ENCODE measurements at places on chromosomes 16 and 17. TPM values are rescaled to one million over a fixed set of nuclear protein-coding genes. Genes with fewer than 3 reads are reported as not detected.

DNA sequence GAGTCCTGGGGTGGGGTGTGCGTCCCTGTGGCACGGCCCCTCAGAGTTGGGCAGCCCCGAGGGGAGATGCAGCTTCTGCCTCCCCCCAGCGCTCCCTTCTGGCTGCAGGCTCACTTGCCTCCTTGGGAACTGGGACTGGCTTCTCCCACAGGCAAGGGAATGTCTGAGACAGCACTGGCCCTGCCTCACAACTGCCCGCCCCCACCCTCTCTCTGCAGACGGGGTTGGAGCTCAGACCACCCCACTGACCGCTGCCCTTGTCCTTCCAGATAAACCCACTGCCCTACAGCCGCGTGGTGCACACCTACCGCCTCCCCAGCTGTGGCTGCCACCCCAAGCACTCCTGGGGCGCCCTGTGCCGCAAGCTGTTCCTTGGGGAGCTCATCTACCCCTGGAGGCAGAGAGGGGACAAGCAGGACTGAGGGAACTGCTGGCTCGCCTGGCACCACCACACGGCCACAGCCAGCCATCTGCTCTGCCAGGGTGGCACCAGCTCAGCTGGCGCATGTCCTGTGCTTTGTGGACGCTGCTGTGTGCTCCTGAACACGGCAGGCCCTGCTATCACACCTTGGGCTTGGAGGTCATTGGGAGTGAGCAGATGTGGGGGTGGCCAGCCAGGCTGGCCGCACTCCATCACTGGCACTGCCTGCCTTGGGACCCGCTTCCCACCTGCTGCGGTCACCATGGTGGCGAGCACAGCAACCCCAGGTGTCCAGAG, 7.1 kb upstream of the RAB40C start:
- H3K4me3 ChIP-seq = no peak overlapping the region
- H3K4me1 ChIP-seq = peaks cover 10% of the 10 kb centered on the region
- DNase-seq = no peak
- H3K27ac ChIP-seq = no peak overlapping the region

GRCh38 chr17:67576471-67577115, 141.1 kb upstream of the NOL11 start:
- H3K4me1 ChIP-seq = no peaks in the 10 kb centered on the region
- no peak overlapping the region for H3K27ac ChIP-seq
- H3K36me3 ChIP-seq = peaks cover 5% of the 10 kb centered on the region
- DNase-seq = no peak
- no peaks in the 10 kb centered on the region for H3K27me3 ChIP-seq

DNA sequence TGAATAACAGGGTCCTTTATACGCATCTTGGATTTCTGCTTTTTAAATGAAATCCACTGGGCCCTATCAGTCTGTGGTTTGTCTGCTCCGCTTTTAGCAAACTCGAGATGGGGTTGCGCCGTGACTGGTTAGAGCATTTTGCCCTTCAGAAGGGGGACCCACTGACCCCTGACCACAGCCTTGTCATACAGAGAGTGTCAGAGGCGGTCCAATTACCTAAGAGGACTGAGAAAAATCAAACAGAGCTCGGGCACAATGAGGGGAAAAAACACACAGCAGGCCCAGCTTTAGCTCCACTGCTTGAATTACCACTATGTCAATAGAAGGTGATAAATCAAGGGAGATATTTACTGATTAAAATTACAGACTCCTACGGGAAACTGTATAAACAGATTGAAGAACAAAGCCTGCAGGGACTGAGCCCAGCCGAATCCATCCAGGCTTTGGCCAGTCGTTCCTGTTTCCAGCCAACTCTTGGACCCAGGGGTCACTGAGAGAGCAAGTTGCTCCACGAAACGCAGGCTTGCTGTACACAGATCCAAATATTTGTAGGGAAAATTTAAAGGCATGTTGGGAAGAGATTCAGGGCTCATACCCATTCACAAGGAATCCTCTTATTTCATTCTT, 131.9 kb upstream of the ZFHX3 start:
- H3K27ac ChIP-seq = no peak overlapping the region
- no peaks in the 10 kb centered on the region for H3K36me3 ChIP-seq

GRCh38 chr16:21167929-21168602, 9.6 kb downstream of the LDAF1 start:
- H3K4me1 ChIP-seq = no peaks in the 10 kb centered on the region
- H3K36me3 ChIP-seq = peaks cover 16% of the 10 kb centered on the region
- no peak for DNase-seq
- H3K4me3 ChIP-seq = no peak overlapping the region
- no peaks in the 10 kb centered on the region for H3K27me3 ChIP-seq

DNA sequence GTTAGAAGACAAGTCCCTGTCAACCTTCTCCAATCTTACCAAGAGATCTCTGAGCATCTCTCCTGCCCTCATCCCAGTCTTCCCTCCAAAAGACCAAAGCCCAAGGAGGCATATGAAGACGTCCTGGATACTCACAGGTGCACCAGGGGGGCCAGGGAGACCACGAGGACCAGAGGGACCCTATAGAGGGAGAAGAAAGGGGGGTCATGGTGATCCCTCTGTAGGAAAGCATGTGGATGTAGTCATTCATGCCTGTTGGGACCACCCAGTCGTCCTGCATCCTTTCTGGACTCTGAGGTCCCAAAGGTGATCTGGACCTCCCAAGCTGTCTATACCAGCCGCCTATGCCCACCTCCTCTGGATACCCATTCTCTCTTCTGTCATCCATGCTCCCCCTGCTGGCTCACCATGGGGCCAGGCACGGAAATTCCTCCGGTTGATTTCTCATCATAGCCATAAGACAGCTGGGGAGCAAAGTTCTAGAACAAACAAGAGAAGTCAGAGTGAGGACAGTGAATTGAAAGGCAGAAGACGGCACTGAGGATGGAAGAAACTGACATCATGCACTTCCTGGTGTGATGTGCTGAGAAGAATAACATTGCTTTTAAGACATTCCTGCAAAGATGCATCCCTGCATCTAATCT, 3.3 kb downstream of the COL1A1 start:
- peak; percentile 19 for DNase-seq
- H3K27me3 ChIP-seq = peaks cover 25% of the 10 kb centered on the region
- H3K4me3 ChIP-seq = no peak overlapping the region
- H3K36me3 ChIP-seq = no peaks in the 10 kb centered on the region
- H3K27ac ChIP-seq = no peak overlapping the region

DNA sequence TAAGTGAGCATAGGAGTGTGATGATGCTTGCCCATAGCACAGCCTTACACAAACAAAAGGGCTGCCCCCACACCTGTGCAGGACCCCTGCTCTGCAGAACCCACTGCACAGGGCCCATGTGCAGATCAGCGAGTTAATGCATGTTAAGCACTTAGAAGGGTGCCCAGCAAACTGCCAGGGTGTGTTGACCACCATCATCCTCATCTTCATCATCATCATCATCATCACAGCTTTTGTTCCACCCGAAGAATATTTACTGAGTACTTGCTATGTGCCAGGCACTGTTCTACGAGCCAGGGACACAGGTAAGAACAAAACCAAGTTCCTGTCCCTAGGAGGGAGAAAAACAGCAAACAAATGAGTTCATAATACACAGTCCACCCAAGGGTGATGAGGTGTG, 11.9 kb downstream of the WFDC1 start:
- H3K4me3 ChIP-seq = no peak overlapping the region
- H3K4me1 ChIP-seq = no peaks in the 10 kb centered on the region
- H3K36me3 ChIP-seq = no peaks in the 10 kb centered on the region
- H3K27ac ChIP-seq = no peak overlapping the region
- H3K27me3 ChIP-seq = no peaks in the 10 kb centered on the region

DNA sequence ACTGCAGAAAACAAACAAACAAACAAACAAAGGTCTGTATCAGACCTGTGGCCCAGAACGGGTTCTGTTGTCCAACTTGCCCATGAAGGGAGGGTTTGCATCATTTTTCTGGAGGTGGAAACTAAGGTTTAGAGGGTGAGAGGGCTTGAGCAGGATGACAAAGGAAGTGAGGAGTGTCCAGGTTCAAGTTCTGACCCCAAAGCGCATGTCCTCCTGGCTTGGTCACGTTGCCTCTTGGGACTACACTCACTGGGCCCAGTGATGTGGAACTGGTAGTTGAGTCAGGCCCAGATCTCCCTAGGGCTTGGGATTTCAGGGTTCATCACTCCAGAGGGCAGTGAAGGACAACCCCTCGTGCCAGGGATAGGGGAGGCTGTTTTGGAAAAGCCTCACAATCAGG, 1.8 kb downstream of the SREBF1 start:
- H3K4me3 ChIP-seq = no peak overlapping the region
- H3K27me3 ChIP-seq = no peaks in the 10 kb centered on the region
- peaks cover 7% of the 10 kb centered on the region for H3K36me3 ChIP-seq
- H3K27ac ChIP-seq = peak overlapping the region; percentile 97
- no peak for DNase-seq

- H3K36me3 ChIP-seq = peaks cover 30% of the 10 kb centered on the region
- no peak overlapping the region for H3K27ac ChIP-seq
- no peak for DNase-seq
- no peak overlapping the region for H3K4me3 ChIP-seq
- no peaks in the 10 kb centered on the region for H3K27me3 ChIP-seq
- peaks cover 19% of the 10 kb centered on the region for H3K4me1 ChIP-seq
Observed at GRCh38 chr17:40025991-40026815, 11.0 kb downstream of the CSF3 start.

- no peak overlapping the region for H3K4me3 ChIP-seq
- H3K36me3 ChIP-seq = no peaks in the 10 kb centered on the region
- H3K27ac ChIP-seq = no peak overlapping the region
- no peak for DNase-seq
- no peaks in the 10 kb centered on the region for H3K4me1 ChIP-seq
Observed at GRCh38 chr16:55179411-55179810, 144.6 kb upstream of the IRX6 start.

DNA sequence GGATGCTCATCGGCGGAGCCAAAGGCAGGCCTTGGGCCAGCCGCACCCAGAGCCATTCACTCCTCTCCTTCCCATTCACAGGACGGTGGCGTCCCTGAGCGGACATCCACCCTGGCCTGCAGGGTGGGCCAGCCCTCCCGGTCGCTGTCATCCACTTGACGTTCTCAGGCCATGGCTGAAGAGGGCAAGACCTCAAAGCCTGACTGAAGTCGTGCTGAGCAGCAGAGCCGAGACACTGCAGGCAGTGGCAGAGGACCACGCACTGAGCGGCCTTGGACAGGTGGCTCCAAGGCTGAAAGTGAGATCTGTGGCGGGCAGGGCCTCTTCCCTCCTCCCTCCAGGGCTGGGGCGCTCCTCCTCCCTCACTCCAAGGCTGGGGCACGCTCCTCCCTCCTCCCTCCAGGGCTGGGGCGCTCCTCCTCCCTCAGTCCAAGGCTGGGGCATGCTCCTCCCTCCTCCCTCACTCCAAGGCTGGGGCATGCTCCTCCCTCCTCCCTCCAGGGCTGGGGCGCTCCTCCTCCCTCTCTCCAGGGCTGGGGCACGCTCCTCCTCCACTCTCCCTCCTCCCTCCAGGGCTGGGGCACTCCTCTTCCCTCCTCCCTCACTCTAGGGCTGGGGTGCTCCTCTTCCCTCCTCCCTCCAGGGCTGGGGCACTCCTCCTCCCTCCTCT, 24.1 kb downstream of the GNPTG start:
- H3K4me3 ChIP-seq = no peak overlapping the region
- peaks cover 9% of the 10 kb centered on the region for H3K4me1 ChIP-seq
- H3K27ac ChIP-seq = no peak overlapping the region
- H3K36me3 ChIP-seq = no peaks in the 10 kb centered on the region

- H3K36me3 ChIP-seq = no peaks in the 10 kb centered on the region
- H3K4me1 ChIP-seq = no peaks in the 10 kb centered on the region
- no peak for DNase-seq
- H3K27me3 ChIP-seq = no peaks in the 10 kb centered on the region
- H3K27ac ChIP-seq = no peak overlapping the region
Observed at GRCh38 chr17:50793007-50793406, 25.7 kb upstream of the ANKRD40CL start.

DNA sequence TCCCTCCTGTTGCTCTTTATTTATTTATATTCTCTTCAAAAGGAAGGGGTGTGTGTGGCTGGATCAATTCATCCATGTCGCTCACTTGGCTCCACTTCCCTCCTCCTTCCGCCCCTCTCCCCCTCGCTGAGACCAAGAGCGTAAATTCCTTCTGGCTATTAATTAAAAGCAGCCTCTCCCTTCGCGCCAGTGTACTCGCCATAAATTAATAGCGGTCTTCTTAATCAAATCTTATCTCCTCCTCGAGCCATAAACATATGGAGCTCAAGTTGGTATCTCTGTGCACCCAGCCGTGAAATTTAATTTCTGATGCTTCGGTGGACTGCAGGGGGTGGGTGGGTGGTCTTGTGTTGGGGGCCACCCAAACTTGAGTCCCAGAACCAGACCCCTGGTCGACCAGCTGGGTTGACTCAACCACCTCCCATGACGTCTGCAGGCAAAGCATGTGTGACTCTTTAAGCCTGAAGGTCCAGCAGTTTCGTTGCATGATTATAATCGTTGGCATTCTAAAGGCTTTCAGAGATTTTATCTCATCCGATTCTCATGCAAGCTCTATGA, 57.9 kb downstream of the SDK2 start:
- H3K4me1 ChIP-seq = peaks cover 21% of the 10 kb centered on the region
- no peak overlapping the region for H3K27ac ChIP-seq
- no peak for DNase-seq

DNA sequence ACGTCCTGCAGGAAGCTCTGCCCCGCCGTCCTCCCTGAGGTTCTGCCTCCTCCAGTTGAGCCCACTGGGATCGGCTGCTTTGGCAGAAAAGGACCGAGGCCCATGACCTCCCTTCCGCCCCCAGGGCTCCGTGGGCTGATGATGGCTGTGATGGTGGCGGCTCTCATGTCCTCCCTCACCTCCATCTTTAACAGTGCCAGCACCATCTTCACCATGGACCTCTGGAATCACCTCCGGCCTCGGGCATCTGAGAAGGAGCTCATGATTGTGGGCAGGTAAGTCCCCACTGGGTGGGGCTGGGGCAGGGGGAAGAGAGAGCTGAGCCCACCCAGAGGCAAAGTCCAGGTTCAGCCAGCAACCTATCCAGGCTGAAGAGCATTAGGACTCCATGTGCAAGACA, 61.1 kb downstream of the SLC5A11 start:
- H3K27ac ChIP-seq = no peak overlapping the region
- no peaks in the 10 kb centered on the region for H3K4me1 ChIP-seq
- H3K4me3 ChIP-seq = no peak overlapping the region

GRCh38 chr17:9825641-9826150, at the start of gene GLP2R:
Gene GLP2R (plus strand): TSS chr17:9825924. CDS start chr17:9826064, 140 bp downstream.
- H3K4me3 ChIP-seq = no peak within 1 kb of the TSS
- no peak for DNase-seq
- no peaks in the 10 kb centered on the region for H3K27me3 ChIP-seq
- no peaks in the 10 kb centered on the region for H3K4me1 ChIP-seq
- H3K27ac ChIP-seq = no peak within 1 kb of the TSS

IKZF3 gene
- 119 TPM for total RNA-seq

IL4R gene
- total RNA-seq = 142 TPM

CEP295NL gene
- total RNA-seq = not detected

PRSS21 gene
- total RNA-seq = 8.8 TPM

SHCBP1 gene
- 38.2 TPM for total RNA-seq

GNG13 gene
- total RNA-seq = not detected

UTS2R gene
- total RNA-seq = not detected

CACNG1 gene
- not detected for total RNA-seq
